ENCODE measurements at places on chromosomes 5 and 9. TPM values are rescaled to one million over a fixed set of nuclear protein-coding genes. Genes with fewer than 3 reads are reported as not detected.

DNA sequence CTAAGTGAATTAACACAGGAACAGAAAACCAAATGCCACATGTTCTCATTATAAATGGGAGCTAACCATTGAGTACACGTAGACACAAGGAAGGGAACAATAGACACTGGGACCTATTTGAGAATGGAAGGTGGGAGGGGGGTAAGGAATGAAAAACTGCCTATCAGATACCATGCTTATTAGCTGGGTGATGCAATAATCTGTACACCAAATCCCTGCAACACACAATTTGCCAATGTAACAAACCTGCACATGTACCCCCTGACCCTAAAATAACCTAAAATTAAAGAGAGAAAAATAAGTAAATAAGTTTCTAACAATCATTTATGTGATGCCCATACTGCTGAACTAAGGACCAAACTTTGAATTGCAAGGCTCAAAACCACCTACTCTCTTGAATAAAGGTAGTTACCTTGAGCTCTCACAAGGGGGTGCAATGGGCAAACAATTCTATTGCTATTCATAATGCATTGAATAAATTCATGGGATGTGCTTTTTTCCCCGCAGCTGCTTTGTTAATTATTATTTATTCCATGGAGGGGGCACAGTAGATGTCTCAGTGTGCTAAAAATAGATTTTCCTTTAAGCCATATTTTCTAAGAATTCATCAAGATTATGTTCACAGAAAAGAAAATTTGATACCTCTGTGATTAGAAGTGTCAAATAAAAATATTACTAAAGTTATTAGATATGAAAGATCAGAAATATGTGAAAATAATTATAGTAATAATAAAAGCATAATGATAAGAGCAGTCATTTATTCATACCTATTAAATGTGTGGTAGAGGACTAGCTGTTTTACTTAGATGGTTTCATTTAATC, 76.2 kb upstream of the PTPN3 start:
- peak; percentile 46 for DNase-seq

DNA sequence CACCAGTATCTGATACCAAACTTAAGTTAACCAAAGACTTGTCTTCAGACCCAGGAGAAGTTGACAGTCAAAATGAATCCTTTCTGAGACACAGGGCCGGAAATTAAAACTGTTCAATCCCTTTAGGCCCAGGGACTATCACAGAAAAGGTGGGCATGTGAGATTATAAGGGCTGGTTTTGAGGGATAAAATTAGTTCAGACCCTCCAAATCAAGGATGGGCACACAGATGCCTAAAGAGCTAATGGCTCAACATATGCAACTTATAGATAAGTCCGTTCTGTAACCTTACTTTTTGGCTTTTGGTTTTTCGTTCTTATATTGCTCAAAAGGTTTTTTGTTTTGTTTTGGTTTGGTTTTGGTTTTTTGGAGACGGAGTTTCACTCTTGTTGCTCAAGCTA, 129.6 kb upstream of the ABCA1 start:
- DNase-seq = no peak

The PROB1 gene
- total RNA-seq = 7.3 TPM

The DND1 gene
- total RNA-seq = 1.8 TPM

GRCh38 chr9:100306283-100306682, 46.5 kb downstream of the TEX10 start:
- no peak for DNase-seq

- DNase-seq = no peak
These were observed 30.5 kb downstream of the CNTFR start for GRCh38 chr9:34558919-34559623.

- DNase-seq = no peak
These were observed 164.3 kb downstream of the DOCK2 start for GRCh38 chr5:169801324-169801777.

DNA sequence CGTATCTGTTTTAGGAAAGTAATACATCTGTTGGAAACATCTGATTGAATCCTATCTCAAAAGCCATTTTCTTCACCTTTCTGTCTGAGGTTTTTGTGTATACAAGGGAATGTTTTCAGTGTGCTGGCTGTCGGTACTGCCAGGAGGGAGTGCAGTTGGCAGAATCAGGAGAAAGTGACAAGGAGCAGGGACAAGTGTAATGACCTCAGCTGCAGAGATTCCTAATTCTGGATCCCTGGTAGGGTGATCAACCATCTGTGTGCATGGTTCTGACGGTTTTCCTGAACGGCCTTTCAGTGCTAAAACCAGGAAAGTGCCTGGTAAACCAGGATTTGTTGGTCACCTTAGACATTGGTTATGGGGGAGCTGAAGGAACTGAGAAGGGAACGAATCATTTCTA, 1.6 kb upstream of the GDA start:
- no peak for DNase-seq

The SH2D3C gene
- 137 TPM for total RNA-seq

GRCh38 chr5:100790951-100791350, 112.1 kb downstream of the ST8SIA4 start:
- no peak for DNase-seq

The CDH6 gene
- 0.15 TPM for total RNA-seq

- no peak for DNase-seq
These were observed 113.4 kb upstream of the GRHPR start for GRCh38 chr9:37309136-37309535.

GRCh38 chr5:175447571-175447970, 3.6 kb upstream of the DRD1 start:
- no peak for DNase-seq

DNA sequence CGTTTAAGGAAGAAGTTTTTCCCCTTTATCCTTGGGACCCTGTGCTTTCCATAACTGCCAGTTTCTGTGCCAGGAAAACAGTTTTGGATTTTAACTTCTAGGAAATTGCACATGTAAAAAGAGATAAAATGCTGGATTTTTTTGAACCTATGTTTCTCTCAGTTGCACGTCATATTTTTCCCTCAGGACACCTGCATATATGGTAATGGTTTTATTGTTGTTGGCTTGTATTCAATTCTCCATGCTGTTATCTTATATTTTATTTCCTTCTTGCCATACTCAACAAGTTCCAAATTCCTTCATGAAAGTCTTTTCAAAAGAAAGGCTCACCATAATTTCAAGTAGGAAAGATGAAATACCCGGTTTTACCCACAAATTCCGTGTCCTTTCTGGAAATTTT, 7.9 kb upstream of the ADAMTSL1 start:
- DNase-seq = no peak

The PDZD2 gene
- 71.1 TPM for total RNA-seq
